ENCODE measurements at places on chromosomes 4 and X.

DNA sequence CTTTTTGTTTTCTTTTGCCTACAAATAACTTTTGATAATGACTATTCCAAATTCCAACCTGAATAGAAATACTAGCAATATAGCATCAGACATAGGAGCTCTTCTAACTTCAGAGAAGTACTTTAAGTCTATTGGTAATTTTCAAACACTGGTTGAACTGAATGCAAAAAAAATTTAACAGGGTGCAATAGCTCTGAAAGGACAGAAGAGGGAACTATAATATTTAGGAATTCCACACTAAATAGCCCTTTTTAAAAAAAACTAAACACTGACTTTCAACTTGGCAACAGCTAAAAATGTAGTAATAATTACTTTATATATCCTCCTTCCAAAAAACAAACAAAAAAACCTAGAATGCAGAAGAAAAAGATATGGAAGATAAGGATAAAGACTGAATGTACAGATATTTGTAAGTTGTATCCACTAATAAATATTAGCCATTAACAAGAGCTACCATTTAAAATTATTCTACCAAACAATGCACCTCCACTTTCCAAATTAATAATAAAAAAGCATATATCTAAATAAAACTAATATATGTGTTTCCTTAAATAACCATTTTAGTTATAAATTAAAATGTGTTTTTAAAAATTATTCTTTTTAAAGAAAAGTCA, 81.4 kb downstream of the FBXW7 start:
- no peak overlapping the region for H3K4me3 ChIP-seq
- H3K4me1 ChIP-seq: peaks cover 11% of the 10 kb centered on the region
- peaks cover 3% of the 10 kb centered on the region for H3K36me3 ChIP-seq
- DNase-seq: no peak
- H3K27me3 ChIP-seq: no peaks in the 10 kb centered on the region

DNA sequence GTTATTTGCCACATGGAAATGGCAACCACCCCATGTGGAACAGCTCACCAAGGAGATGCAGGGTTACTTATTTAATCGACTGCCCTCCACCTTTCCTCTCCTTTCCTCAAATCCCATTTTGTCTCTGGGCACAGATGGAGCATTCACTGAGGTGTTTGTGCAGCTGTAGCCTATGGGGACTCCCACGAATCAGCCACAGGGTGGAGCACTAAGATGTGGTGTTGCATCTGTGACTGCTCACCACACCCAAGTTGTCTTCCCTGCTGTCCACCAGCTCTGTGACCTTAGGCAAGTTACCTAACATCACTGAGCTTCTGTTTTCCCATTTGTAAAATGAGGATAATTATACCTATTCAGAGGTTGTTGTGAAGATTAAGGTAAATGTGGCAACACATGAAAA, 252.4 kb upstream of the CPEB2 start:
- H3K27ac ChIP-seq: no peak overlapping the region
- H3K36me3 ChIP-seq: no peaks in the 10 kb centered on the region
- no peak for DNase-seq
- H3K4me3 ChIP-seq: no peak overlapping the region

DNA sequence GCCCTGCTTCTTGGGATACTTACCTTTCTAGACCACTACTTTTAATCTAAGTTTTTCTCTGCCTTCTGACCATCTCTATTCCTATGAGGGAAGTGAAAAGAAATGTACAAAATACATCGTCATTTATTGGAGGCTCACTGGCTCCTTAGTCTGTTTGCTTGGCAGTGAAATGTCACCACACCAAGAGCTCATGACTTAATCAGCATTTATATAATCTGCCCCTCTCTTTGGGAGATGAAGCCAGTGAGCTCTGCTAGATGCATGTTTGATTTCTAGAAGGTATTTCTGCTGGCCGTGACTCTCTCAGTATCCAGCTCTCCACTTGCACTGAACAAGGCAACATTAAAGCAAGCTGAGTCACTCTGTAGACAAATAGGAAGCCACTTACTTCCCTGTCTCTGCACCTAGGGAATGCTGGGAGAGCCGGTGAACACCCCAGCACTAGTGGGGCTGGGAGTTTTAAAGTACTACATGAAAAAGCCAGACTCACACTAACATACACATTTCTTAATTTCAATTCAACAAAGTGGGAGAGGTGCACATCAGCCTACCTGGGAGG, 79.1 kb downstream of the MID1IP1 start:
- H3K27ac ChIP-seq: no peak overlapping the region
- H3K4me1 ChIP-seq: peaks cover 5% of the 10 kb centered on the region
- no peaks in the 10 kb centered on the region for H3K36me3 ChIP-seq
- H3K4me3 ChIP-seq: no peak overlapping the region
- H3K27me3 ChIP-seq: no peaks in the 10 kb centered on the region

GRCh38 chr4:121794505-121795188, 6.5 kb upstream of the EXOSC9 start:
- H3K4me3 ChIP-seq: no peak overlapping the region
- no peaks in the 10 kb centered on the region for H3K36me3 ChIP-seq
- H3K27ac ChIP-seq: no peak overlapping the region
- H3K4me1 ChIP-seq: peaks cover 10% of the 10 kb centered on the region
- no peak for DNase-seq

GRCh38 chr4:89110986-89111832, at the start of gene TIGD2:
Gene TIGD2, plus strand, starts transcription at chr4:89111533. Its CDS starts 1,442 bp downstream, at chr4:89112975.
- H3K27me3 ChIP-seq: peaks cover 12% of the 10 kb centered on the region
- peaks cover 8% of the 10 kb centered on the region for H3K4me1 ChIP-seq
- H3K4me3 ChIP-seq: peak within 1 kb of the TSS; percentile 73
- H3K27ac ChIP-seq: peak within 1 kb of the TSS; percentile 72
- peaks cover 16% of the 10 kb centered on the region for H3K36me3 ChIP-seq

DNA sequence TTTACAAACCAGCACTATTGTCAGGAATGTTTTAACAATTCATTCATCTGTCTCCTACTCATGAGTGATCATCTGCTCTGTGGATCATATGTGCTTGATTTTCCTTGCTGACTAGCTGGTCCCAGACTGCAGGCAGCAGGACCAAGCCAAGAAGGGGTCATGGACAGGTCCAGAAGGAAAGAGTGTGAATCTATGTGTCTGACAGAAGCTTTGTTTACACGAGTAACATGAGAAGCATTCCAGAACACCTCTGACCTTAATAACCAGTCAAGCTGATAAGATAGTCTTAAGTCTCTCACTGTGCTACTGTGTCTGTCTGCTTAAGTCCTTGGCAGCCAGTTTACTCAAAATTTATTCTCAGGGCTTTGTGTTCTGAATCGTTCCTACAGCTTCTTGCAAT, 39.0 kb downstream of the GUCY1A1 start:
- no peaks in the 10 kb centered on the region for H3K36me3 ChIP-seq
- H3K4me1 ChIP-seq: no peaks in the 10 kb centered on the region
- no peak overlapping the region for H3K4me3 ChIP-seq
- H3K27ac ChIP-seq: no peak overlapping the region

GRCh38 chr4:15006416-15007024, 4.2 kb downstream of the CPEB2 start:
- peaks cover 8% of the 10 kb centered on the region for H3K4me1 ChIP-seq
- DNase-seq: no peak
- no peak overlapping the region for H3K4me3 ChIP-seq
- no peaks in the 10 kb centered on the region for H3K27me3 ChIP-seq
- H3K36me3 ChIP-seq: peaks cover 40% of the 10 kb centered on the region
- H3K27ac ChIP-seq: peak overlapping the region; percentile 89

- no peak overlapping the region for H3K27ac ChIP-seq
- no peak overlapping the region for H3K4me3 ChIP-seq
- peaks cover 5% of the 10 kb centered on the region for H3K4me1 ChIP-seq
- no peak for DNase-seq
- H3K36me3 ChIP-seq: no peaks in the 10 kb centered on the region
Observed at GRCh38 chr4:66590488-66591215, 920.4 kb upstream of the EPHA5 start.

DNA sequence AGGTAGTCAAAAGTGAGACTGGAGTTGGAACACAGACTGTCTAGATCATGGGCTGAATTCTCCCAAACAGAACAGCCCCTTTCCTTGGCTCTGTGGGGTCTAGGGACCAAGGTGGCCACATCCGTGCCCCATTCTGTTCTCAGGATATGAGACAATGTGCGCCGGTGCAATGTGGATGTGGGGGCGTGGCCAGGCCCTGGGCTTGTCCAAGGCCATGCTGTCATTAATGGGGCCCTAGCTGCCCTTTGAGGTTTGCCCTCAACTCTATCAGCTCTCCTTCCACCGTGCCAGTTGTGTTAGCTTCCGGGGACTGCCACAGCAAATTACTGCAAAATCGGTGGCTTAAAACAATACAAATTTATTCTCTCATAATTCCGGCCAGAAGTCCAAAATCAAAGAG, 312.6 kb downstream of the EVC2 start:
- no peaks in the 10 kb centered on the region for H3K36me3 ChIP-seq
- no peak for DNase-seq
- H3K27me3 ChIP-seq: peaks cover 12% of the 10 kb centered on the region
- no peak overlapping the region for H3K4me3 ChIP-seq

DNA sequence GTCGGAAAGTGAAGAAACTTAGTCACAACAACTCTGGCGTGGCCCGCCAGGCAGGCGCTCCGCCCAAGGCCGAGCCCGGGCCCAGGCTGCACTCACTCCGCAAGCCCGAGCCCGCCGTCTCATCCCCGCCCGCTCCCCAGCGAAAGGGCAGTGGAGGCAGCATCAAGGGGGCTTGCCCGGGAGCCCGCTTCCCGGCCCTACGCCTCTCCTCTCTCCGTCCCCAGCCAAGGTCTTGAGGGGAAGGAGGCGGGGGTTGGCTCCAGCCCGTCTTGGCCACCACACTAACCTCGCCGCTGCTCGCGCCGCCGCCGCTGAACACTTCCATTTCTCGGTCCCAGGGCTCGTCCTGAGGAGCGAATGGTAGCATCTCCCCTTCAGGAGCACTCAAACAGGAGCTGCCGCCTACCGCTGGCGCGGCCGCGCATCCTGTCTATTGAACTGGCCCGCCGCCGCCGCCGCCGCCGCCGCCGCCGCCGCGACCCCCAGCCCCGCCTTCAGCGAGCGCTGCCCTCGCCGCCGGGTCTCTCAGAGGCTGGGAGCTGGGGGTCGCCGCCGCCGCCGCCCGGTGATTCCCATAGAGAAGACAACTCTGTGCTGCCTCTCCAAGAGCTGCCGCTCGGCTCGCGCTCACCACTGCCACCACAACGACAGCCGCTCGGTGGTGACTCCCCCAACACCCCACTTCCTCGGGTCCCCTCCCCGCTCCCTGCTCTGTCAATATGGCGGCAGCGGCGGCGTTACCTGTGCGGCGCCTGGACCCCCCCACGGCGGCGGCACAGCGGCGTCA, at the start of gene RPS6KA6:
RPS6KA6 (minus strand) TSS at position 667 of the 787 bp plus-strand sequence; CDS start at position 367, 300 bp downstream.
- peak; percentile 20 for DNase-seq
- H3K4me3 ChIP-seq: peak within 1 kb of the TSS; percentile 56
- no peaks in the 10 kb centered on the region for H3K36me3 ChIP-seq
- no peak within 1 kb of the TSS for H3K27ac ChIP-seq
